ENCODE measurements at places on chromosomes 16 and 17.

DNA sequence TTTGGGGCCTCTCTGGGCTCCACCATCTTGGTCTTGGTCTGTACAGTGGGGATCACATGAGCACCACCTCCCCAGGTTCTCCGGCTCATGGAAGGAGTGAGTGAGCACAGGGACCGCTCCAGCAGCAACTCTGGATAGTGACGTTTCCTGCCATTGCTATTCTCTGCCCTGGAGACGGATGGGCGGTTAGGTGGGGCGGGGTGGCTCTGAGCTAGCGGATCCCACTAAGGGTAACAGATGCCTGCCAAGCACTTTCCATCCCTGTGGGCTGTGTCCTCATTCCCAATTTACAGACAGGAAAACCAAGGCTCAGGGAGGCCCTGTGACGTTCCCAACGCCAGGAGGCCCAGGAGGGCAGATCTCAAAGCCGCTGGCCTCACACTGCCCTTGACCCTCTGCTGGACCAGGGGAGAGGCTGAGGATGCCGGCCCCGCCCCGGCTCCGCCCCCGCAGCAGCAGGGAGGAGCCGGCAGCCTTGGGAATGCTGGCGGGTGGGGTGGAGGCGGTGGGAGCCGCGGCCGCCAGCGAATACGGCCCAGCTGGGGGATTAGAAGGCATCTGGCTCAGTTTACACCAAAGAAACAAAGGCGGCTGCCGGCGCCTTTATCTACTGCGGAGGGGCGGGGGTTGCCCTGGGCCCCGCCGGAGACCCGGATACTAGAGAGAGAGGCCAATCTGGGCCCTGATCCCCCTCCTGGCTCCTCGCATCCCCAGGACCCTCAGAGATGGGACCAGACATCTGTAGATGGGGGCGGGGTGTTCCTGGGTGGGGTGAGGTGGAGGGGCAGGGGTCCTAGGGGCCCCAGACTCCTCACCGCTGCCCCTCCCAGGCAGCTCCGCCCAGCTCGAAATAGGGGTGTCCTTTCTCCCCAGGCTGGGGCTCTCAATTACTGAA, 122.3 kb upstream of the CIBAR2 start:
- DNase-seq, result no peak

- DNase-seq, result no peak
Measured at GRCh38 chr16:50303041-50303604, 36.8 kb downstream of the ADCY7 start.

DNA sequence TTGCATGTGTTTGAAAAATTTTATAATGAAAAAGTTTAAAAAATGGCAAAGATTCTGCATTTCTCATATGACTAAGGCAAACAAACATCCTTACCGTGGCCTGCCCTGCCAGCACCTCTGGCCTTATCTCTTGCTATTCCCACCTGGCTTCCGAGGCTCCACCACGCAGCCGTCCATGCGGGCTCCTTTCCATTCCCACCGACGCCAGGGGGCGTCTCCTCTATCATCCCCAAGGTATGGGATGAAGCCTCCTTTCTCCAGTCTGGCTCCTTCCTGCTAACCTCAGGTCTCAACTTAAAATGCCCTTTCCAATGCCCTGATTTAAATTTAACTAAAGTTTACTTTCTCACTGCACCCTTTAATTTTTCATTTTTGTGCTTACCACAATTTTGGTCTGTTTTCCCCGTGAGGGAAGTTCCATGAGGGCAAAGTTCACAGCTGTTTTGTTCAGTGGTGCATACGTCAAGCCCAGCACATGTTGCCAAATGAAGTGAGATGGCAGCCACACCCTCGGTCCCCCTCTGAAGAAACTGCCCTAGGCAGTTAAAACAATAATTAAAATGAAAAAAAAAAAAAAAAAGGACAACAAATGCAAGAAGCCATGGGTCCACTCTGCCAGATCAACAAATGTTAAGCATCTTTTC, 13.3 kb upstream of the SDK2 start:
- DNase-seq, result no peak

DNA sequence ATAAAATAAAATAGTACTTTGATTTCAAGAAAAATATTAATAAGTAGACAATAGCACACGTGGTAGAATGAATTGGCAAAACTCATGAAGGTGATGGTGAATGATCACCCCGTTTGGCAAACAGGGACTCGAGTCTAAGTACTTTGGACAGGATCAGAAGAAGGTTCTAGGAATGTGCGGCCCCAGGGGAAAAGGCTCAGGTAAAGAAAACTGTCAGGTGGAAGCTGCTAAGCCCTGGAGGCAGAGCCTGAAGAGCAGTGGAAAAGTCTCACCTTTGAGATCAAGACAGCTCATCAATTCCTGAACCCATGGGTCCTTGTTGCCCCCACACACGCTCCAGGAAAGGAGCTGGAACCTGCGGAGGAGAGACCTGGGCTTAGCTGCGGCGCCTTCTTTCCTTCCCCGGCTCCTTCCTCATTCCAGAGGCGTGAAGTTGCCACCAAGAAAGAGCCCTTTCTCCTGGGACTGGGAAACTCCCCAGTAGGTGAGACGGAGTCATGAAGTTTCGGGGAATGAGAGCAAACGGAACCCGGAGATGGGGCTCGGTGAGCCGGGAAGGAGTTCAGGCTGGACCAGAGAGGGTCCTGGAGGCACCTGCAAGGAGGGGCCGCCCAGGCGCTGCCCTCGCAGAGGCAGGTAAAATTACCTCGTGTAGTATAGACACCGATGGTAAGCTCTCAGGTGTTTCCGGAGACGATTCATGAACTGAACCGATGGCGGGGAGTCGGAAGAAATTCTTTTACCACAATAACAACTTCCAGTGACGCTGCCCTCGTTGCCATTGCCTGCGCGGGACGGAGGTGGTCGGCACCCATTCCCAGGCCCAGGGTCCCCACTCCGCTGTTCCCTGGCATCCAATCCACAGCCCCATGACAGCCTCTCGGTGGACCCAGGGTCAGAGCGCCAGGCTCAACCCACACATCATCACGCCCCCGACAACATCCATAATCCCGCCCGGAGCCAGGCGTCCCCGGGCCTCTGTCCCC, 1.2 kb upstream of the ZMYND15 start:
- DNase-seq, result no peak

DNA sequence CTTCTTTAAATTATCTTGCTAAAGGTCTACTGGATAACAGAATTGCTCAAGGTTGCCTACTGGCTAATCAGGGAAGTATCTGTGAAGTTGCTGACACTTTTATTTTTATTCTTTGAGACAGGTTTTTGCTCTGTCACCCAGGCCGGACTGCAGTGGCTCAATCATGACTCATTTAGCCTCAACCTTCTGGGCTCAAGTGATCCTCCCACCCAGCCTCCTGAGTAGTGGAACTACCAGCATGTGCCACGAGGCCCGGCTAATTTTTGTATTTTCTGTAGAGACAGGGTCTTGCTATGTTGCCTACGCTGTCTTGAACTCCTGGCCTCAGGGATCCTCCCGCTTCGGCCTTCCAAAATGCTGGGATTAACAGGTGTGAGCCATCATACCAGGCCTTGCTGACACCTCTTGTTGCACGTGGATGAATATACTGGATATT, 43.1 kb downstream of the GLG1 start:
- DNase-seq, result peak; percentile 60

DNA sequence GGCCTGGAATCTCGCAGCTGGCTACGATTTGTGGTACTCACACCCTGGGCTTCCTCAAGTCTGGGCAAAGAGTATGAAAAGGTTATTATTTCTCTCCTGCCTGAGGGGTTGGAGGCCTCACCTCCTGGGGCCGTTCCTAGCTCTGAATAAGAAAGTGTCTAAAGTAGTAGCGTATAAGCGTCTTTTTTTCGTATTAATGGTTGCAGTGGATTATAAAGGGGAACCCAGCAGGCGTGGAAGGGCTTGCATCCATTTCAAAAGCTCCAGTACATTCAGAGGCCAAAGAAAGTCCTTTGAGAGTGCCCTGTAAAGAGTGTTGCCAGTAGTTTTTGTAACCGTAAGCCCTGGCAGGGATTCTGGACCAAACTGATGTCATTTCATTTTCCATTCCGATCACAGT, 72.2 kb upstream of the MPHOSPH6 start:
- no peak for DNase-seq

- DNase-seq, result no peak
Measured at GRCh38 chr17:18772471-18772870, 8.5 kb upstream of the TVP23B start.

GRCh38 chr17:917391-917811, 62.2 kb downstream of the NXN start:
- no peak for DNase-seq

GRCh38 chr17:81859906-81860755, at the start of gene P4HB:
Gene P4HB, minus strand, starts transcription at chr17:81860535. Its CDS starts 64 bp downstream, at chr17:81860471.
- no peak for DNase-seq

DNA sequence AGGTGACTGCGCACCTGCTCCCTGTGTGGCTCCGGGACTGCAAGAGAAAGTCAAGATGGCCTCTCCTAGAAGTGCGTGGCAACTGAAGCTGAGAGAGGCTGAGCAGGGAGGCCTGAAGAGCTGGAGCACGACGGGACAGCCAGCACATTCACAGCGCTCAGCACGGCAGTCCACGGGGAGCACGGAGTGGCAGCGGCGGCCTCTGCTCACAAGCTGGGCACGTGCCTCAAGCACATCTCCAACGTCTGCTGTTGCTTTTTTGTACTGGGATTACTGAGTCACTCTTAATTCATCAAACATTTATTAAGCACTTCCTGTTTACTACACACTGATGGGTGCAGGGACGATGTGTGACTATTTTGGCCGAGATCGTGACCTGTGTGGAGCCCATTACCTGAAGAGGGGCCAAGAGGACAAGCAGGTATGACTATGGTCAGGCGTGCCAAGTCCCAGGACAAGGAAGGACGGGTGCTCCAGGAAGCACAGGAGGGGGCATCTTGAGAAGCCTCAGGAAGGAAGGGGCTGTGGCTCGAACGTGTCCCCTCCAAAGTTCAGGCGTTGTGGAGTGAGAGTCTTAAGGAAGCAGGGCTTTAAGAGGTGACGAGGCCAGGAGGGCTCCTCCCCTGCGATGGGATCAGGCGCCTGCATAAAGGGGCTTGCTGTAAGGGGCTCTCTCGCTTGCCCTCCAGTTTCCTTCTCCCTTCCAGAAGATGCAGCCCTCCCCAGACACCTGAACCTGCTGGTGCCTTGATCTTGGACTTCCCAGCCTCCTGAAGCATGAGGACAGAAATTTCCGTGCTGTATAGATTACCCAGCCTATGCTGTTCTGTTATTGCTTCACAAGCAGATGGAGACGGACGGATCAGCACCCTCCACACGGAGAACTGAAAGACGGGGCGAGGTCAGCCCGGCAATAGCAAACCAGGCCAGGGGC, 105.8 kb downstream of the ADCY9 start:
- DNase-seq, result no peak

GRCh38 chr17:4854111-4854681, 21.1 kb downstream of the MINK1 start:
- DNase-seq, result no peak

DNA sequence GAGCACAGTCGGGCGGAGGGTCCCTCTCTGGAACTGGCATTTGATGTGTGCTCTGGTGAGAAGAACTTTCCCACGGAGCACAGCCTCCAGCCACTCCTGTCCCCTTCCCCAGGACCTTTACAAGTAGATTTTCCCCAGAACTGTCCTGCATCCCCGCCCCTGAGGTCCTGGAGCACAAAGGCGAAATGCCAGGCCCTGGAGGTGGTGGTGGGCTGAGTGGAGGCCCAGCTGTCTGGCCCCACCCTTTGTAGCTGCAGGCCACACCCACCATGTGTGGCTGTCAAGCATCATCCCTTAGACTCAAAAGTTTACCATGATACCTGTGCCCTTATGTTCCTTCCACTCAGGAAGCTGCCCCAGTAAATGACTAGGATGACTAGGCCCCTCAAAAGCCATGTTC, 37.7 kb downstream of the PLD6 start:
- DNase-seq, result no peak

DNA sequence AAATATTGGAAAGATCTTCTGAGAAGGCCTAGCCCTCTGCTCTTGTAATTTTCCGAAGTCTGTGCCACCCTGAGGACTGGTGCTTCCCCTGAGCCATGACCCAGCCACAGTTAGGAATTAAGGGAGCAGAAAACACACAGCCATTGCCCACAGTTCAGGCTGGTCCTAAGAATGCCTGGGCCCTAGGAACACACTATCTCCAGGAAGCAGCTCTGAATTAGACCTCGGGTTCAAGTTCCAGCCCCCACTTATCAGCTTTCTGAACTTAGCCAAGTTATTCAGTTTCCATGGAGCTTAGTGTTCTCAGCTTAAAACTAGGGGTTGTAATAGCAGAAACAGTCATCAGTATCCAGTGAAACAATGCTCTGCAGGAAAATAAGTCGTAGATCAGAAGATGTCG, 56.0 kb downstream of the CDH13 start:
- DNase-seq, result no peak

- no peak for DNase-seq
Measured at GRCh38 chr16:52629296-52629695, 82.4 kb upstream of the TOX3 start.

GRCh38 chr17:74373838-74374606, 6.7 kb downstream of the GPR142 start:
- DNase-seq, result no peak

DNA sequence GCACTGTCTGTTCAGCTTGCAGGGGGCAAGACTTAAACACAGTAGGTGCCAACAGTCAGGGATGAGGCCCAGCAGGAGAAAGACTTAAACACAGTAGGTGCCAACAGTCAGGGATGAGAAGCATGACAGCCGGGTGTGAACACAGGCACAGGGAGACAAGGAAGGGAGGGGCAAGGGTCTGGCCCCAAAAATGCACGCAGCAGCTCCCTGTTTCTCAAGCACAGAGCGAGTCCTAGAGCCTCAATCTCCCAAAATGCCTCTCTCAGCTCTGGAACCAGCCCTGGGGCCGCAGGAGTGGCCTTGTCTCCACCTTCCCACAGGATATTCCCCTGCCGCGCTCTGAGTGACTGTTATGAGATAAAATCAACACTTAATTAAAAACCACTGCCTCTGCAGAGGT, 66.4 kb downstream of the DYNLRB2 start:
- no peak for DNase-seq

- DNase-seq, result no peak
Measured at GRCh38 chr17:31466096-31466760, 74.8 kb downstream of the RAB11FIP4 start.

- no peak for DNase-seq
Measured at GRCh38 chr16:66774981-66775380, 23.6 kb upstream of the DYNC1LI2 start.

DNA sequence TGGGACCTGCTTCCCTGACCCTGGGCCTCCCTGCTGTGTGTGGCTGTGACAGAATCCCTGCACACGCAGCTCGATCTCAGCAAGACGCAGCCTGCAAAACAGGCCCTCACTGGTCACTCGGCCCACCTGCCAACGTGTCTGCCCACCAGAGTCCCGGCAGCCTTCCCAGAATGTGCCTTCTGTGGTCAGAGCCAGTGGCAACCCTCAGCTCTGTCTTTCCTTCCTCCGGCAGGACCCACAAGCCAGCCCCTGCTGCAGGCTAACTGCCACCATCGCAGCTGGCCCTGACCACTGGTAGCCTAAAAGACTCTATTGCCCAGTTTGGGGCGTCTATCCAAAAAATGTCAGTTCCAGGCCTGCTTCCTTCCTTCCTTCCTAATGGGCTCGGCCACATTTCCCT, 83.2 kb downstream of the LITAF start:
- no peak for DNase-seq

DNA sequence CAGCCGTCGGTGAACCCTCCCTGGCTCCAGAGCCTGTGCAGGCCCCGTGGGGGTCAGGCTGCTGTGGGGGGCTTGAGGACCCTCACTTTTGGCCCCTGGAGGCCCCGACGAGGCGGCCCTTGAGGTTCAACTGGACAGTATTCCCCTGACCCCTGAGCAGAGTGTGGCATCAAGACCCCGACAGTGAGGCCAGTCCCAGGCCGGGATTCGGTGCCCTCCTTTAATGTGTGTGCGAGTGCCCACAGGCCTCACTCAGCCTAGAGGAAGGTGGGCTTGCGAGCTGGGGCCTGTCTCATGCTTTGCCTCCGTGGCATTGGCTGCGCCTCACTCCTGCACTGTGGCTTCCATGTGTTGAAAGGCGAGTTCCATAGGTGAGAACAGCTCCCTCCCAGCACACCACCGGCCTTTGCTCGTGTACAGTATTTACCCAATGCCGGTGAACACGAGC, 94.5 kb downstream of the METRNL start:
- peak; percentile 8 for DNase-seq
